SJSA1 (cell line): ENCODE measurements at places on chromosomes 3 and 15.
A peak's percentile ranks its signal among the peaks of the same experiment; 100 is the strongest.

- no peak for DNase-seq
These were observed 48.9 kb downstream of the ABCC5 start for GRCh38 chr3:183968666-183969245.

DNA sequence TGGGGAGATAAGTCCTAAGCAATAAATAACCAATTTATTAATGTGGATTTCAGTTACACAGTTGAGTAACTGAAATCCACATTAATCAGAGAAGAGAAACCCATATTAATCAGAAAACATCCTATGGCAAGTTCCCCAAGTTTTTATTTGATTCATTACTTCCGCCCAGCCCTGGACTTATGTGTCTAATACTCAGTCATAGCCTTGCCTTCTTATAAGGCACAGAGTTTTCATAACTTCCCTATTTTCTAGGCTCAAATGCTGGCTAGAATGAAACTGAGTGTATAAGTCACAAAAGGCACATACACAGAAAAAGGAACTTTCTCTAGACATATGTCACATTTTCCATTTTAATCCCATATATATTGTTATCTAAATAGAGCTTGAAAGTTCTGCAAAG, 28.8 kb downstream of the CD47 start:
- DNase-seq: no peak

GRCh38 chr3:114700637-114701234, 406.9 kb downstream of the TIGIT start:
- no peak for DNase-seq

- no peak for DNase-seq
These were observed 476.4 kb upstream of the KCNMB2 start for GRCh38 chr3:178059836-178060235.

DNA sequence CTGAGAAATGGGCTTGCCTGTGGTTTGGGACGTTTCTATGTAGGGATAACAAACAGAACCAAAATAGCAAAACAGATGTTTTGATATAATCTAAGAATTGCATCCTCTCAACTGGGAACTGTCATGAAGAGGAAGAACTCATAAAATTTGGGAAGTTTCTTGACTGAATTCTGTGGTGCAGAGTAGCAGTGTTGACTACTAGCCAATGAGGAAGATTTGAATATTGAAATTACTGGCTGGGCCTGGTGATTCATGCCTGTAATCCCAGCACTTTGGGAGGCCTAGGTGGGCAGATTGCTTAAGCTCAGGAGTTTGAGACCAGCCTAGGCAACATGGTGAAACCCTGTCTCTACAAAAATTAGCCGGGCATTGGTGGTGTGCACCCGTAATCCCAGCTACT, 42.2 kb downstream of the ZNF609 start:
- no peak for DNase-seq

- DNase-seq: no peak
These were observed 176.9 kb upstream of the LMCD1 start for GRCh38 chr3:8324747-8325146.

GRCh38 chr15:31173790-31174450, 72.4 kb upstream of the TRPM1 start:
- no peak for DNase-seq

DNA sequence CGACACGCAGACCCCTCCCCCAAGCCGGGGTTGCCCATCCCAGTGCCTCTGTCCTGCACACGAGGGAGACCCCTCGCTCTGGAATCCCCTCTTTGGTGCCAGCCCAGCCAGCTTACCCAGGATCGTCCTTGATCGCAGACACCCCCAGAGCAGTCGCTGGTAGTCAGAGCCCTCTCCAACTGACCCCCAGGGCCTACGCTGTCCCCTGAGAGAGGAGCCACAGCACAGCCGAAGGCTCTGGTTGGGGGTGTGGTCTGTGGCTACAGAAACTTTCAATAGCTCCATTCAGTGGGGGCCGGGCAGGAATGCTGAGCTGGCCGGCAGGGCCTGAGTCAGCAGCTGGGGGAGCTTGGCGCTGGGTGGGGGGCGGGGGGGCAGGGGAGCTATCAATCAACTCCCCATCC, at the start of gene LCTL:
LCTL (minus strand) TSS at position 258 of the 404 bp plus-strand sequence. CDS start 633 bp downstream, outside the sequence.
- peak; percentile 38 for DNase-seq

DNA sequence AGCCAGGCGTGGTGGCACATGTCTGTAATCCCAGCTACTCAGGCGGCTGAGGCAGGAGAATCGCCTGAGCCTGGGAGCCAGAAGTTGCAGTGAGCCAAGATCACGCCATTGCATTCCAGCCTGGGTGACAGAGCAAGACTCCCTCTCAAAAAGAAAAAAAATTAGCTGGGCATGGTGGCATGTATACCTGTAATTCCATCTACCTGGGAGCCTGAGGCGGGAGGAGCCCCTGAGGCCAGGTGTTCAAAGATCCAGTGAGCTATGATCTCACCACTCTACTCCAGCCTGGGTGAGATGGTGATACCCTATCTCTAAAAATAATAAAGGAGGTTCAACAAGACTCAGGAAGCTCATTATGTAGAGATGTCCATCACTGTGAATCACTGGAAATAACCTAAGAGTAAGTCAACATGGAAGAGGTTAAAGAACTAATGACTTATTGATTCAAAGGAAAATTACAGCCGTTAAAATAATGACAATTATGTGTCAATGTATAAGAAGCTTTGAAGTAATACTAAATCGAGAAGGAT, 19.8 kb upstream of the RAB7A start:
- no peak for DNase-seq

GRCh38 chr15:51155891-51156290, 61.2 kb upstream of the TNFAIP8L3 start:
- no peak for DNase-seq

- no peak for DNase-seq
These were observed 11.7 kb downstream of the MRPS11 start for GRCh38 chr15:88479169-88479568.

DNA sequence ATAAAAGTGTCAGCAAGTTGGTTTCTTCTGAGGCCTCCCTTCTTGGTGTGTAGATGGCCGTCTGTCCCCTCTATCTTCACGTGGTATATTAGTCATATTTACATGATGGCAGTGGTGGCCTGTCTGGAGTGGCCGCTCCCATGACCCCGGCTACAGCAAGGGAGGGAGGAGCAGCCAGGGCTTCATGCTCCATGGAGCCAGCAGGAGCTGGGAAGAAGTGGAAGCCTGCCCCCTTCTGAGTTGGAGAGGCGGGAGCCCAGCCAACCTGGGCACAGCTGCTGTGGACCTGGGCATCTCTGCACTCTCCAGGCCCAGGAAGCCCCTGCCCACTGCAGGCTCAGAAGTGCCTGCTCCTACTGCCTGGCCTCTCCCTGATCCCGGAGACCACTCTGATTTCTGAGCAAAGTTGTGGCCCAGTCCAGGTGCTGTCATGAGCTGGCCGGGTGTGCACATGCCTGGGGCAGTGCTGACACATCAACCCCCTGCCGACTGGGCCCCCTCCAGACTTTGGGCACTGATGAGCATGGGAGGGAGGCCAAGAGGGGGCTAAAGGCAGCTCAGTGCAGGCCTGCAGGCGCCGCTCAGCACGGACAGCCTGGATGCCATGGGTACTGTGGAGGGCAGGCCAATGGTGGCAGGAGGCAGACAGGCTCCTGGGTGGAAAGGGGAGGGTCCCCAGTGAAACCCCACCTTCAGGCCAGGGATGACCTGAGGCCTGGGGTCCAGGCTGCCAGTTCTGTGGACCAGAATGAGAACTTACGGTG, 84.8 kb downstream of the SERPINI1 start:
- DNase-seq: no peak

GRCh38 chr3:105285653-105286241, 81.0 kb upstream of the ALCAM start:
- no peak for DNase-seq

DNA sequence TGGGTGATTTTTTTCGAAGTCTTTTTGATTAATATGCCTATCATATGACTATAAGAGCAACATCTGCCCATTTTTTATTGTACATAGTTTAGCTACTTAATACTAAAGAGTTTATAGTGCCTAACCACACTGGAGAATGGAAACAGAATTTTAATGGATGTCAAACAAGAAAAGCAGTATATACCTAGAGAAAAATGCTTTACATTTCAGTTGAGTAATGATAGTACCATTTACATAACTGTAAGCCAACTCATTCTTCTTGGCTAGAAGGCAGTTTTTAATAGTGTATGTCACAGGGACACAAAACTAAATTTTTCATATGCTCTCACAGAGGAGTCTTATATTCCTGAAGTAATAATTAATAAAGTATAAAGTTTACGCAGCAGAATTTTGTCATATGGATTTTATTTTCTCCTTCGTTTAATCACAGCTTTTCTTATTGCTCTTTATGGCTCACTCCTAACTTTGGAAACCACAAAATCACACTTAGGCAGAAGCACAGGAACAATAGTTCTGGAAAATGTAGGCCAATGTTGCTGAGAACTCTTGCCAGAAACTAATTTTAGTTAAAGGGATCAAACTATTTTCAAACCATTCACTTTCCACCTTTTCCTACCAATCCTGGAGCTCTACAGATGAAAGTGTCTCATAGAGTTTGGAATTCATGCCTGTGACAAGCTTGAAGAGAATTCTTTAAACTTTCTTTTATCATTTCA, 243.6 kb downstream of the ZIC1 start:
- DNase-seq: no peak

DNA sequence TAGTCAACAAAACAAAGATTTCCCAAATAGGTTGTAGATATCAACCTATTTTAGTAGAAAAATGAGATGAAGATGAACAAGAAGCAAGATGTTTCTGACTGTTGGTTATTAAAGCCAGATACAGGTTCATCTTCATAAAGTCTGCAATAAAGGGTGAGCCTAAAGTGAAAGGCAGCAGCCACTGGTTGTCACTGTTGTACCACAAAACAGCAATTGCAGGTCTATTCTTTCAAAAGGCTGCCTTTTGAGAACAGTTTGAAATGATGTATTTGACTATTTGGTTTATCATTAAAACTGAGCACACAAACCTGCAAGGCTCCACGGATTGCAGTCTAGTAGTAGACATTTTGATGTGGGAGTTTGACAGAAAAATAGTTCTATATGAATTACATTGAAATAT, 543.4 kb downstream of the GBE1 start:
- no peak for DNase-seq

- no peak for DNase-seq
These were observed 216.0 kb downstream of the DIPK2A start for GRCh38 chr3:144187531-144188210.

DNA sequence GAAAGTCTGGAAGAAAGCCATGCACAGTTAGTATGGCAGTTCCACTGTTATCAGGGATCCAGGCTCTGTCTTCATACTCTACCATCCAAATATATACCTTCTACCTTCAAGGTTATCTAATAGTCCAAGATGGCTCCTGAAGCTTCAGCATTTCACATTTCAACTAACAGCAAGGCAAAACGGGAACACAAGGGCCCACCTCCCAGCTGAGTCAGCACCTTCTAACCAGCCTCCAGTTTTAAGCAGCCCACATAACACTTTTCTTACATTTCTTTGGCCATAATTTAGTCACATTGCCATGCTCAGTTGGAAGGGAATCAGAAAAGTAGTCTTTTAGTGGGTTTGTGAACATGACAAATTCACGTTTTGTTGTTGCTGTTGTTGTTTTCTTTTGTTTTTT, 15.4 kb upstream of the MSL2 start:
- DNase-seq: no peak

GRCh38 chr15:24856397-24857390, 98.1 kb upstream of the SNRPN start:
- no peak for DNase-seq

- no peak for DNase-seq
These were observed 369.4 kb downstream of the NR2F2 start for GRCh38 chr15:96699871-96700401.

DNA sequence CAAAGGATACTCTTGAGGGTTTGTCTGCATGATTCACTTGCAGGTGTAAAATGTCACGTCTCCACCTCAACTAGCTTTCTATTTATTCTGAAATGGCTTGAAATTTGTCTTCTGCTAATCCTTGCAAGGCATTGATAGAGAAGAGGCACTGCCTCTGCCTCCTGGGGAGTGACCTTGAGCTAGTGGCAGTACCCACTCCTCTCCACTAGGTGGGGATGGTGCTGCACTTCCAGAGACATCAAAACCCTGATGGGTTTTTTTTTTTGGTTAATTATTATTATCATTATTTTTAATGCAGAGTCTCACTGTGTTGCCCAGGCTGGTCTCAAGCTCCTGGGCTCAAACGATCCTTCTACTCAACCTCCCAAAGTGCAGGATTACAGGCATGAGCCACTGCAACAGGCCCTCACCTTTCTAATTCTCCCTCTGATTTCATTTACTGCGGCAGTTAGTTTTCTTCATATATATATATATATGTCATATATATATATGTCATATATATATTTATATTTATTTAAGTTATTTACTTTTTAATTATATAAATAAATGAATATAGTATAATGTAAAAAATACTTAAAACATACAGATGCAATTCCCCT, 117.6 kb upstream of the EIF1B start:
- DNase-seq: peak; percentile 47

- no peak for DNase-seq
These were observed 868 bp downstream of the BTBD1 start for GRCh38 chr15:83066034-83066733.

DNA sequence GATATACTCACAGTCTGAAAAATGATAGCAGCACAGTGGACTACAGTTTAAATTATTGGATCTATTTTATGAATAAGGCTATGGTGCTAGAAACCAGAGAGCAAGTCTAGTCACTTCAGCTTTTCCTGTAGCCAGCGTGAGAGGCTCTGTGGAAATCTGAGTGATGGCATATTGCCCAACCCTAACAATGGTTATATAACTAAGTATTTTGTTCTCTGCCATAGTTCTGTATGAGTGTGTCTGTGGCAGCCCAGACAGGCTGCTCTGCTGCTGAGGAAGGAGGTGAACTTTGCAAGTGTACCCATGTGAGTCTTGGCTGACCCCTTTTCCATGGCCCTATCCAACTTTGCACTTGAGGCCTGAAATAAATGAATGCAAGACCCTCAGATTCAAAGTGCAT, 105.7 kb downstream of the LRTM1 start:
- no peak for DNase-seq

DNA sequence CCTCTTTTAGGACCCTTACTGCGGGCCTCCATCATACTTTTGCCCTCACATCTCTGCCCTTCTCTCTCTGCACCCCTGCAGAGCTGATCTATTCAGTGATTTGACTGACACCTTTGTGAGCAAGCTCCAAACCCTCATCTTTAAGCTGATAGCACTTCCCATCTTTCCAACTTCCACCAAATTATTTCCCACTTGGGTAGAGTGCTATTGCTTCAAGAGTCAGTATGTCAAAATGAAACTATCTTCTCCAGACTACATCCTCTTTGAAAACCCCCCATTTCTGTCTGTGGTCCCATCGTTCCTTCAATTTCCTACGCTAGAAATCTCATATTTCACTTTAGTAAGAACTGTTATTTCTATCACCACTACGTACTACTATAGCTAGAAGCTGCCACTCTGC, 19.7 kb downstream of the ZWILCH start:
- no peak for DNase-seq

DNA sequence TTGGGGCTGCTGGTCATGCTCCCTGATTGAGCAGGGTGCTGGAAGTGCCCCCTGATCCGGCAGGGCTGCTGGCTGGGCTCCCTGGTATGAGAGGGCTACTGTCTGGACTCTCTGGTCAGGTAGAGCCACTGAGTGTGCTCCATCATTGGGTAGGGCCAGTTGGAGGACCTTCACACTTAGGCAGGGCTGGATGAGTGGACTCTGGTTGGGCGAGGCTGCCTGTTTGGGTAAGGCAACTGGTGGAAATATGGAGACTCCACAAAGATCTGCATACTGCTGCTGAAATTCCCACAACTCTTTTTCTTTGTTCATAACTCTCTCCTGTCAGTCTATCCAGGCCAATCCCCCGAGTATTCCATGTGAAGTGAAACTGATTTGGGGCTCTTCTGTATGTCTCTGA, 80.8 kb downstream of the CD200 start:
- DNase-seq: no peak
